ENCODE measurements at places on chromosomes 5 and 9.

DNA sequence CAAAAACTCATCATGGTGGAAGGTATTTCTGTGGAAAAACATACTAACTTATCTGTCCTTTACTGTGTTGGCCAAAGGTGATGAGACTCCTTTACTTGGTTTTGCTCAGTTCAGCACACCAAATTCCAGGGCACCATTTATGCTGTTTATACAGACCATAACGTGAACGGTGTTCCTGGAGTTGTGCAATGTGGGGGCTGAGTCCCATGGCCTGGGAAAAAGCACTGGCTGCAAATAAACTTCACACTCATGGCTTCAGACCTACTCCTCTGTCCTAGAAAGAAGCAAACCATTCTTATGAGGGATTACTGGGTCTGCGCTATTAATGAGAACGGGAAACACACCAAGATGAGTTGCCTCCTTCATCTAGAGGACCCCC lies 10.4 kb downstream of the FREM1 start:
- no peak for DNase-seq

- DNase-seq = no peak
Measured at GRCh38 chr9:79812507-79813257, 240.9 kb downstream of the TLE4 start.

- DNase-seq = no peak
Measured at GRCh38 chr9:81082221-81082620, 607.1 kb downstream of the TLE1 start.

DNA sequence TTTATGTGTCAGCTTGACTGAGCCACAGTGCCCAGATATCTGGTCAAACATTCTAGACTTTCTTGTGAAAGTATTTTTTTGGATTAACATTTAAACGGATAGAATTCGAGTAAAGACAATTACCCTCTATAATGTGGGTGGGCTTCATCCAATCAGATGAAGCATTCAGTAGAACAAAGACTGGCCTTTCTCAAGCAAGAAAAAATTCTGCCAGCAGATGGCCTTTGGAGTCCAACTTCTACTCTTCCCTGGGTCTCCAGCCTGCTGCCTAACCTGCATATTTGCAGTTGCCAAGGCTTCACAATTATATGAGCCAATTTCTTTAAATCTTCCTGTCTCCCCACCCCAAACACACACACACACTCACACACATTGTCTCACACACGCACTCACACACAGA lies 86.4 kb downstream of the MED10 start:
- DNase-seq = no peak

- DNase-seq = no peak
Measured at GRCh38 chr9:13061390-13061789, 218.1 kb downstream of the MPDZ start.

DNA sequence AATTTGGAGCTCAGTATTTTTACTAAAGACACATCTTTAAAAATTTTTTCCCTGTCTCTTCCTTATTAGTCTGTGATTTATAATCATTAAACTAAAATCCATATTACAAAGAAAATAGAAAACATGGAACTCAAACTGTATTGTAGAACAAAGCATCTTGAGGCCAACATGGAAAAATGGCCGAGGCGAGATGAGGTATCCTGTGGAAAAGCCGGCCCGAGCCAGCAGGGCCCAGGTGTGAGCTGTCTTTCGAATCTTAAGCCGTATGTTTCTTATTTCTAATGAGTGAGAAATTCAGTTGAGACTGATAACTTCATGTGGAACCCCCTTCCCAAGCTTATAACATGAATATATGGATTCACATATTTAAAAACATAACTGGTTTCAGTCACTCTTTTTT lies 170.4 kb upstream of the OTULINL start:
- DNase-seq = no peak

DNA sequence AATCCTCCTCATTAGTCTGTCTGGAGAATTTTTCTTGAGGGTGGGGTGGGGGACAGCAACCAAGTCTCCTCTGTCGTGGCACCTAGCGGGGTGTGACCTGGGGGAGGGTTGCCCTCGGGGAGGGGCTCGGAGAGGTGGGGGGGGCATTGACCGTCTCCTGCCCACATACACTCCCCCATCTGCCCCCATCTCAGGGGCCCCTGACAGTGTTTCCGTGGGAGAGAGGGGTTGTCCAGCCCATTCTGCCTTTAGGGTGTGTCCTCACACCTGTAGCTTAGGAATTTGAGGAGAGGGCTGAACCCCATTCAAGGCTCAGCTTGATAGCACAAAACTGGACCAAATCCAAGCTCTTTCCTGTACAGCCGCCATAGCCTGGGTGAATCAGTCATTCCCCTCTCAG lies 5.9 kb upstream of the CXXC5 start:
- DNase-seq = no peak

DNA sequence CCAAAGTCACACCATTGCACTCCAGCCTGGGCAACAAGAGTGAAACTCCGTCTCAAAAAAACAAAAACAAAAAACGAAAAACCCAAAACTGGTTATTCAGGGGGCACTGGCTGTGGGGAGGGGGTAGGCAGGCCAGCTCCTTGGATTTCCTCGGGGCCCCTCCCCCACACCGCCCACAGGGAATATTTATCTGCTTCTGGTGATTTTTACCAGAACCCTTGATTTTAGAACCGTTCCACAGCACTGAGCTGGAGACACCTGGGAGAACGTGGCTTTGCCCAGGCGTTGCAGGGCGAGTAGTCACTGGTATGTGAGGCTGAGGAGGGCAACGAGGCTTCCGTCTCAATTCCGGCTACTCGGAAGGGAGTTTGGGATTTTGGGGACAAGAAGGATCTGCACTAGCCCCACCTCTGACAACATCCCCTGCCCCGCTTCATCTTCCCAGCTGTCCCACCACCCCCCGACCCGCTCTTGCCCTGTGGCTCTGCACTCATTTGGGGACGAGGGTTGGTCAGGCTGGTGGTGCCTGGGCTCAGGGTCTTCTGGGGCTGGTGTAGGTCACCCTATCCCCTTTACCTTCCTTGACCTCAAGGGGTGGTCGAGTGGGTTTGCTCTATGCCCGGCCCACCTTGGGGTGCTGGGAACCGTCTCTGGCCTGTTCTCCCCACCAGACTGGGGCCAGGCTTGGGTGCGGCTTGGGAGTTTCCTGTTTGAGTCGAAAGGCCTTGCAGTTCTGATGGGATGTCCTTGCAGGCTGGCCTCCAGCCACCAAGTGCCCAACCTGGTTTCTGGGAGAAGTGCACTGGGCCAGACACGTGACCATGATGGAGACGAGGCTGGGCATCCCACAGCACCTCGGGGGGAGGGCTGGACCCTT lies 3.5 kb downstream of the AHRR start:
- no peak for DNase-seq

DNA sequence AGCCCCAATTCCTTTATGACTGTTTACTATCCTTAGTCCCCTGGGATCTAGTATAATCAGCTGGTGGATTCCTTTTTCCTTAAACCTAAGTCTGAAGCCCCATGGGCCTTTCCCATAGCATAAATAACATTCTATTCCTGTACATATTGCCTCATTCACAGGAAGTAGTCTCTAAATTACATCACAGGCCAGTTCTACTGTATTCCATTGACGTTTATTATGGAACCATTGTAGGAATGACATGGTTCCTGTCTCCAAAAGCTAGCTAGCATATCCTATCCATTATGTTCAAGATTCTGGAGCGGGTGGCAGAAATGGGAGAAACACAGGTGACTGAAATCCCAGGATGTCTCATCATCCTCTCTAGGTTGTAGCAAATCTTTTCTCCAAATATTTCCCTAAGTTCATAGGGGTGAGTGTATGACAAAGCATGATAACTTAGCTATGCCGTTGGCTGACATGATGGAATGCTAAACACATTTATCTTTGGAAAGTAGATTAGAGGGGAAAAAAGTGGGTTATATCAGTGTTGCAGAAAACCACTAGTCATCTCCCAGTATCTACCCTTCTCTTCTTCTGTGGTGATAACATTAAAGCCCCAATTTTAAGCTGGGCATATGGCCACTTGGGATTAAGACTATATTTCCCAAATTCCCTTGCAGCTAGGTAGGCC lies 140.1 kb downstream of the FGF1 start:
- no peak for DNase-seq

- no peak for DNase-seq
Measured at GRCh38 chr5:86917117-86917579, 299.4 kb downstream of the COX7C start.

DNA sequence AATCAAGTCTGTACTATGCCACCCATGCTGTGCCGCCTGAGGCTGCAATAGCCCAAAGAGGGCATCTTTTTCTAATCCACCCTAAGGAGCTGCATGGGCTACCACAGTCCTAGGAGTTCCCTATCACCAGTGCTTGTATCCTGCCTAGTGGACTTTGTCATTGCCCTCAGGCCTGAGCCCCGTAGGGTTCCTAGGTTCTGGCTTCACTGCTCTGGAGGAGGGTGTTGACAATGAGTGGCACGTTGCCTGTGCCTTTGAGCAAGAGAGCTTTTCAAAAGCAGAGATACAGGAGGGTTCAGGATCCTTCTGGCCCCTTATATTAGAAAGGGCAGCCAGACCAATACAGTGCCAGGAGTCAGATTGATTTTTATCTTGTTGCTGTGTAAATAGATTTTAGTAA lies 93.0 kb downstream of the PRDM6 start:
- DNase-seq = no peak

GRCh38 chr5:10521466-10522223 lies 42.2 kb upstream of the ANKRD33B start:
- DNase-seq = no peak

DNA sequence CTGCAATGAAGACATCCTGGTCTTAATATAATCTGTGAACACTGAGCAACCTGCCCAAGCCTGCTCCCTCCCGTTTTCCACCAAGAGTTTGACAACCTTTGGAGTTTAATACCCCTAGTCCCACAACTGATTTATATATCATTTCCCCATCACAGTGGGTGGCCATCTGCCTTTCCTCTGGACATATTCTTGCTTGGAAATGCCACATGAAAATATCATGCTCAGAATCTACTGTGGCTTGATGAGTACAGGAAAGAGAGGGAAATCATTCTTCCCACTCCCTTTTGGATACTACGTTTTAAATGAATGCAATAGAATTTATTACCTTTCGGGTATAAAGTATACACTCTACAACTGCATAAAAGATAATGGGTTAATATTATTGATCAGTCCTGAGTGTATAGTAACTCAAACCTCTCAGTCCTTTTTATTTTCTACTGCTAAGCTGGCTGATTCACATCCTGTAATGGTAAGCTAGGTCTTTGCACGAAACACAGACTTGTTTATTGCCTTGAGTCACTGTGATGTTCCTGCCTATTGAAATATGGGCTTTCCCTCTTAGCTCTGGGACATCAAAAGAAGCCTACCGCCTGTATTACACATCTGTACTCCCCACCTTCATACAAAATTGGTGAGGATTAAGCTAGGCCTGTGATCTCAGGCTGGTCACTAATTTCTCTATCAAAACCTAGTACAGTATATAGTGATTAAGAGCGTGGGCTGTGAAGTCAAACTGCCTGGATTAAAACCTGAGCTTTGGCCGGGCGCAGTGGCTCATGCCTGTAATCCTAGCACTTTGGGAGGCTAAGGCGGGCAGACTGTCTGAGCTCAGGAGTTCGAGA lies 67.6 kb upstream of the NR5A1 start:
- DNase-seq = no peak

- DNase-seq = no peak
Measured at GRCh38 chr9:73125651-73126050, 26.0 kb upstream of the ANXA1 start.

DNA sequence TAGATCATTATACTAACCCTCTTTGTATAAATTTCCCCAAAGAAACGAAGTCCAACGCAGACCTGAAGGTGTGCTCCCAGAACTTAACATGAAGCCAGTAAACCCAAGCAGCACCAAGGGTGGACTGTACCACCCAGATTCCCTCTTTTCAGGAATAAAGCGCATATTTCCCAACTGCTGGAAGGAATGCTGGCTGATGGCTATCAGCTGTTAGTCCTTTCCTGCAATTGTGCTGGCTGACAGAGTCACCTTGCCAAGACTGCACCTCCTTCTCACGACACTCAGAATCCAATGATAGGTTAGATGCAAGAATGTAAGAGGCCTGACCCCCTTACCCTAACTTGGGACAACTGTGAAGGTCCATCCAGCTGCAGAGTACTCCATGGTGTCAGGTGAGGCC lies 93.9 kb downstream of the MAPKAP1 start:
- no peak for DNase-seq

Data from stimulated activated CD4-positive, alpha-beta T cell treated with anti-CD3 and anti-CD28 coated beads, Interleukin-2, amount 100 ng/mL, for 4 hours (primary cell).